ENCODE measurements at places on chromosomes 4 and X.

- DNase-seq, result peak; percentile 64
These were observed 5.8 kb upstream of the TET2 start for GRCh38 chr4:105140684-105141490.

DNA sequence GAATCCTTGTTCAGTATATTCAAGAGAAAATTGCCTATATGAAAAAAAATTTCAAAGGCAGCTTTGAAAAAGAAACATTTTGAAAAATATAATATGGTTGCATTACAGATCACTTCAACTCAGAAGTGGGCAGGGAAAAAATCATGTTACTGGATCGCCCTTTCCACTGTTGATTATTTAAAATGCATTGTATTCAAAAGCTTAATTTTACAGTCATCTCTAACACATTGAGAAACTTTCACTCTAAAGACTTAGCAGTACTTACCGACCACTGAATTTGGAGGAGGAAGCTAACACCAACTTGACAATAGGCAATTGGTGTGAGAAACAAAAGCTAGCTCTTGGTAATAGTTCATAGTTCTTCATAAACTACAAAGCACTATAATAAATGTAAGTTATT lies 101.9 kb downstream of the CEP135 start:
- no peak for DNase-seq

GRCh38 chrX:9788911-9789310 lies 2.7 kb downstream of the SHROOM2 start:
- no peak for DNase-seq

DNA sequence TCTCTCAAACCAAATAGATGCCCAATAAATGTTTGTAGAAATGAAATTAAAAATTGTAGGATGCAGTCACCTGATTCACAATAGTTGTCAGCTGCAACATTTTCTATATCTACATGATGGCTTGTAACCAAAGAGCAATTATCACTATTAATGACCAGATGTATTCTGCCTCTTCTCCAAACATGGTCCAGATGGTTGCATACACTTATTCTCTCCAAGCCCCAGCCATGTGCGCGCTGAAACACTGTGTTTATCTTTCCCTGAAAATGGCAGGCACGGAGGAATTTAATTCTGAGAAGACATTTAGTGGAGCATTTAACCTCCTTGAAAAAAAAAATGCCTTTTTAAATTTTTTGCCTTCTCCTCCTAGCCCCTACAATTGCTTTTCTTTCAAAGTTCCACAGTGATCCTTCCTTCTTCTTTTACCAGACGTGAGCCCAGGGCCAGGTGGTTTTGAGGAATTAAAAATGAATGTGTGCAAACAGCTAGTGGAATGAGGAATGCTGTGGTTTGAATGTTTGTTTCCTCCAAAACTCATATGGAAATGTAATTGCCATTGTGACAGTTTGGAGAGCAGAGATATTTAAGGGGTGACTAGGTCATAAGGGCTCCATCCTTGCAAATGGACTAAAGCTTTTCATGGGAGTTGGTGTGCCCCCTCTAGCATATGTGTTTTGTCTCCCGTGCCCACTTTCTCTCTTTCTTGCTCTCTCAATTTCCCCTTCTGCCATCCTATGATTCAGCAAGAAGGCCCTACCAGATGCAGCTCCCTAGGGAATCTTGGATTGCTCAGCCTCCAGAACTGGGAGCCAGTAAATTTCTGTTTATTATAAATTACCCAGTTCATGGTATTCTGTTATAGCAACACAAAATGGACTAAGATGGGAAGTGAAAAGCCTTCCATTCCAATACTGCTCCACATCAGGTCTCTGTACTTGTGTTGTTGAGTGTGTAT lies 136.0 kb downstream of the GABRB1 start:
- no peak for DNase-seq

GRCh38 chr4:40865696-40866095 lies 115.9 kb downstream of the NSUN7 start:
- DNase-seq, result no peak

- no peak for DNase-seq
These were observed 41.3 kb downstream of the BCOR start for GRCh38 chrX:40056420-40056819.
